ENCODE measurements at places on chromosomes 1 and 21. TPM values are rescaled to one million over a fixed set of nuclear protein-coding genes. Genes with fewer than 3 reads are reported as not detected.

The GFI1 gene
- total RNA-seq, result 13.0 TPM

DNA sequence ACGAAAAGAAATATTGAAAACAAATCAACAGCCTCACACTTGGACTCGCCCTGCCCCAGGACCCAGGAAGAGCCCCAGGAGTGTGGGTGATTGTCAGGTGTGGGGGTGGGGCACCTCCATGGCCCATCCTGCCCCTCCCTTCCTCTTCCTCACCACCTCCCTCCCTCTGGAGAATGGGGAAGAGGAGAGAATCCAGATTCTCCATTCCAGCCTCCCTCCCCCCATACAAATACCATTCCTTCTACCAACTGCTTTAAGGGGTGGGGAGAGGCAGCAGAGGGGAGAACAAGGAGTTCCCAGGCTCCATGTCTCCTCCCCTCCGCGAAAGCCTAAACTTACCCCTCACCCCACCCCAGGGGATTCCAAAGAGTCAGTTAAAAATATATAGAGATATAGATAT, 36.7 kb downstream of the MEF2D start:
- no peak for DNase-seq

The MEX3A gene
- total RNA-seq, result 5.1 TPM

- DNase-seq, result no peak
Measured at GRCh38 chr1:209349363-209350308, 233.9 kb upstream of the CAMK1G start.

The SLC19A1 gene
- total RNA-seq, result 49.7 TPM

Measured in GM12878 (cell line).